ENCODE measurements at places on chromosomes 16 and 17.

GRCh38 chr16:88789594-88789993 lies 4.6 kb upstream of the PIEZO1 start:
- no peak for DNase-seq

GRCh38 chr17:30132615-30133014 lies 16.0 kb downstream of the NSRP1 start:
- DNase-seq: no peak

DNA sequence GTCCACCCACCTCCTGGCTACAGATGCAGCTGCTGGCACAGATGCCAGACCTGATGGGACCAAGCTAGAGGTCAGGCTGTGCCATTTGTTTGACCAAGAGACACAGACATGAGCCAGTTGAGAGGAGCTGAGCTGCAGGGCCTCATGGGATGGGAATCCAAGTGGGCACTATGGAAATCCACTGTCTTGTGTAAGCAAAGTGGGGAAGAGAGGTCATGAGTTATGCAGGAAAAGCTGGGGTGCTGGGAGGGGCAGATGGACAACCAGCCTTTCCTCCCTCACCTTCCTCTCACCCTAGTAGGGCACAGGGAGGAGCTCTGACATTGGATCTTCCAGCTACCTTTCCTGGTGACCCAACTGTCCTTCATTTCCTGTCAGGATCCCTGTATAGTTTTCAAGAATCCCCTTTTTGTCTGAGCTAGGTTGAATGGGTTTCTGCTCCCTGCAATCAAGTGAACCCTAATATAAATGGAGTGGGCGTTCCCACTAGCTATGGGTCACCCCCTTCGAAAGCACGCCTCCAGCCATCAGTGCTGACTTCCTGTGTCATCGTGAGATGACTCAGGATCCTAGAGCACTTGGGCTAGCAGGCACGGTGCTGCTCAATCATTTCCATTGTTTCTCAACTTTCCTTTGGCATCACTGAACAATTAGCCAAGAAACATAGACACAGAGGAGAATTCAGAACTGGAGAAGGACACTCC lies 13.6 kb downstream of the ATPAF2 start:
- no peak for DNase-seq

- DNase-seq: no peak
Observed at GRCh38 chr16:19348578-19349315, 63.2 kb downstream of the CLEC19A start.

GRCh38 chr16:50040018-50040417 lies 15.0 kb downstream of the CNEP1R1 start:
- DNase-seq: no peak
